ENCODE measurements at places on chromosomes 6 and 20.

- no peak for DNase-seq
Observed at GRCh38 chr6:30542404-30542725, 13.9 kb downstream of the GNL1 start.

DNA sequence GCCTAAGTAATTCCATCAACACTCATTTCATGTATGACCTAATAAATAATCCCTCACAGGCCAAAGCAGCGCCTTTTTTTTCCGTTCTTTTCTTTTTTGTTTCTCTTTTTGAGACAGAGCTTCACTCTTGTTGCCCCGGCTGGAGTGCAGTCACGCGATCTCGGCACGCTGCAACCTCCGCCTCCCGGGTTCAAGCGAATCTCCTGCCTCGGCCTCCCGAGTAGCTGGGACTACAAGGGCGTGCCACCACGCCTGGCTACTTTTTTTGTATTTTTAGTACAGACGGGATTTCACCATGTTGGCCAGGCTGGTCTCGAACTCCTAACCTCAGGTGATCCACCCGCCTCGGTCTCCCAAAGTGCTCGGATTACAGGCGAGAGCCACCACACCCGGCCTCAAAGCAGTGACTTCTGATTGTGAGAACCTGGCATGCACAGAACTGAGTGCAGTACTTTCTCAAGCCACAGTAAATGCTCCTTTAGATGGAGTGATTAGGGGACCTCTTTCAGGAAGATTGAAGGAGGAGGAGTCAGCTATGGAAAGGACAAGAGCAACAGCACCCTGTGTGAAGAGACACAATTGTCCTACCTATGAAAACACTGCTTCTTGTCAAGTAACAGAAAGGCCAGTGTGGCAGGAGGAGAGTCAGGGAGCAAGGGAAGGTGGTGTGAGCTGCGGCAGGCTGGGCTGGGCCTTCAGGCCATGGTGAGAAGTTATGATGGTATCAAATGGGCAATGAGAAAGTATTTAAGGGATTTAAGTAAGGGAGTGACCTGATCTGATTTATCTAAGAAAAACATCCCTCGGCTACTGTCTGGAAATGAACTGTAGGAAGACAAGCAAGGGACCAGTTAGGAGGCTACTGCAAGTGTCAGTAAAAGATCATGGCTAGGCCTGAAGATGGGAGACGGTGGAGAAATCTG is 1.7 kb upstream of the SCAF8 start:
- no peak for DNase-seq

GRCh38 chr6:142726616-142727015 is 218.4 kb downstream of the HIVEP2 start:
- no peak for DNase-seq

- no peak for DNase-seq
Observed at GRCh38 chr20:17859002-17859615, 109.5 kb downstream of the SNX5 start.

- no peak for DNase-seq
Observed at GRCh38 chr6:10368861-10369260, 46.0 kb downstream of the TFAP2A start.

- DNase-seq, result no peak
Observed at GRCh38 chr6:170167657-170168159, 123.2 kb downstream of the DLL1 start.

DNA sequence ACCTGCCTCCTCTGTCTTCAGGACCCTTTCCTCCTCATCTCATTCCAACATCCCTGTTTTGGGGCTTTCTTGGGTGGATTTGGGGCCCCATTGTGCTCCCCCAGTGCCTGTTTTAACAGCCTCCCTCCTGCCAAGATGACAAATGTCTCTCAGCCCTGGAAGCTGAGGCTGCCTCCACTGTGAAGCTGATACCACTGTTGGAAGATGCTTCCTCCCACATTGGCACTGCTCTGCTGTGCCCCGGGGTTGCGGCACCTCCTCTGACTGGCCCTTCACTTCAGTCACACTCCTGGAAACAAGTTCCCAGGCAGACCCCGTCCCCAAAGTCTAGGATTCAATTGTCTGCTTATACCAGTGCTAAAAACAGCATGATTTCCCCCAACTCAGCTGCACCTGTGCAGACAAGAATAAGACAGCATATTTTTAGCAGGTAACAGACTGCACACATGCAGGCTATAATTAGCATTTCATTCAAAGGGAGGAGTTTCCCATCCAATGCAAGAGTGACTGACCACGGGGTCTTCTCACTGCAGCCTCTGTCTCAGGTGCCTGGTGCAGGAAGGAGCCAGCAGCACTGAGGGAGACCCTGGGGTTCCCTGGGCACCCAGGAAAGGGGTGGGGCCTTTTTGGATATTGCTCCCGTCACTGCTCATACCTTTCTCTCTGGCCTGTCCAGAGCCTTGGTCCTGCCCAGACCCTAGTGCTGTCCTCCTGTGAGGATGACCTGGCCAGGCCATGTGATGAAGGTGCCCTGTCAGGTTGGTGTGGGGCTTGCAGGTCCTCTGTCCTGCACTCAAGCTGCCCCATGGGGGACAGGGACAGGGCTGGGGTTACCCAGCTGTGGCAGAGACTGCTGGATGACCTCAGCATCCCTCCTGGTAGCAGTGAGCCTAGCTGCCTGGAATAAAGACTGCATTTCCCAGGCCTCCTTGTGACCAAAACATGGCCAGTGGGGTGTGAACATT is 31.5 kb upstream of the SULF2 start:
- no peak for DNase-seq

DNA sequence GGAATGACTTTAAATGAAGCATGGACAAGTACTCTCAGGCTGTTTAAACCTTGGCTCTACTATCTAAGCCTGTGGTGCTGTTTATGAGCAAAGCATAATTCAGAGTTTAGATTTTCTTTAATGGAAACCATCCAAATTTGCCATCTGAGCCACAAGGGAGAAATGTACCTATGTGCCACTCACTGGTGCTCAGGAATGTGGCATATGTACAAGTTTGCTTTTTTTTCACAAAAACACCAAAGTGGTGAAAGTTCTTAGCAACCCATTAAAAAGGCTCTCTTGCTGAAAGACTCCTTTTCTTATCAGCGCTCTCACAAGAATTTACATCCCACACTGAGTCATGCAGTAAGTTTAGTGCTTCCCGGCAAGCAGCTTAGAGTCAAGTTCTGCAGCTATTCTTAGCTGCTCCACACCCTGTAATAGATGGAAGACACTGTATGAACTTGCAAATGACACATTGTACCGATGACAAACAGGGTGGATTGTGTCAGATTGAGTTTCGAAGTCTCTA is 57.3 kb upstream of the MLIP start:
- DNase-seq, result no peak

GRCh38 chr20:35088231-35089145 is 4.1 kb downstream of the TRPC4AP start:
- no peak for DNase-seq

GRCh38 chr6:111417181-111417585 is 65.8 kb downstream of the REV3L start:
- no peak for DNase-seq

GRCh38 chr6:88342336-88342735 is 176.2 kb upstream of the CNR1 start:
- DNase-seq, result no peak

GRCh38 chr20:11738852-11739251 is 178.8 kb upstream of the BTBD3 start:
- no peak for DNase-seq

DNA sequence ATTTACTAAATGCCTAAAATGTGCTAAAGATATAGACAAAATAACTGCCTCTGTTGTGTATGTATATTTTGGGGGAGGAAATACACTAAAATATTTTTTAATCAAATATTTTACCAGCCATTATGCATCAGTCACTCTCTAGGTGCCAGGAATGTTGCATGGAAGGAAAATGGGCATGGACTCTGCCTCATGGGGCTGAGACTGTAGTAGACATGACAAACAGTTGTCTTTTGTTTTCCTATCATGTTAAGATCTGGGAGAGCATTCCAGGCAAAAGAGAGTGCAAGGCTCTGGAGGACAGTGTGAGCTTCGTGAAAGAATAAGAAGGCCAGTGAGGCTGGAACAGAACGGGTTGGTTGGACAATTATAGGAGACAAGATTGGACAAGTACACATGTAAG is 26.5 kb downstream of the HLA-DOB start:
- no peak for DNase-seq

DNA sequence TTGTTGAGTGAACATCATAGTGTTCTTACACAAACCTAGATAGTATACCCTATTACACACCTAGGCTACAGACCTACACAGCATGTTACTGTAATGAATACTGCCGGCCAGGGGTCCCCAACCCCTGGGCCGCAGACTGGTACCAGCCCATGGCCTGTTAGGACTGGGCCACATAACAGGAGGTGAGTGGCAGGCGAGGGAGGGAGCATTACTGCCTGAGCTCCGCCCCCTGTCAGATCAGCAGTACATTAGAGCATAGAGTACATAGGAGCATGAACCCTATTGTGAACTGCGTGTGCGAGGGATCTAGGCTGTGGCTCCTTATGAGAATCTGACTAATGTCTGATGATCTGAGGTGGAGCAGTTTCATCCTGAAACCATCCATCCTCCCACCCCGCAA is 126.3 kb downstream of the PRND start:
- no peak for DNase-seq

All from stimulated activated CD8-positive, alpha-beta memory T cell treated with anti-CD3 and anti-CD28 coated beads, Interleukin-4, amount 100 ng/mL, for 4 hours (primary cell).